ENCODE measurements at places on chromosomes 16 and 17. TPM values are rescaled to one million over a fixed set of nuclear protein-coding genes. Genes with fewer than 3 reads are reported as not detected.
A peak's percentile ranks its signal among the peaks of the same experiment; 100 is the strongest.

KCNG4 gene
- total RNA-seq = not detected

DNA sequence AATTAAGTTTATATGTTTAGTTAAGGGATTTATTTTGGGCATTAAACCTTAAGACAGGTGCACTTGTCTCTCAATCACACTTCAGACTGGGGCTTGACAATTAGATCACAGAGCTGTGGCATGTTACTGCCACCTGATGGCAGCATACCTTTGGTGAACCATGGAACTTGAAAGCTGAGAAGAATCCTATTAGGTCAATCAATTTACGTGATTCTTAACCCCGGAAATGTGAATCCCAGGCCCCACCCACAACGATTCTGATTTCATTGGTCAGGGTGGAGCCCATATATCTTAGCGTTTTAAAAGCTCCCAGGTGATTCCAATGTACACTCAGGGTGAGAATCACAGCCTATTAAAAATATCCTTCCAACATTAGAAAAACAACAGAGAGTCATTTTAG lies 91.0 kb downstream of the GSG1L start:
- DNase-seq = peak; percentile 30

DNA sequence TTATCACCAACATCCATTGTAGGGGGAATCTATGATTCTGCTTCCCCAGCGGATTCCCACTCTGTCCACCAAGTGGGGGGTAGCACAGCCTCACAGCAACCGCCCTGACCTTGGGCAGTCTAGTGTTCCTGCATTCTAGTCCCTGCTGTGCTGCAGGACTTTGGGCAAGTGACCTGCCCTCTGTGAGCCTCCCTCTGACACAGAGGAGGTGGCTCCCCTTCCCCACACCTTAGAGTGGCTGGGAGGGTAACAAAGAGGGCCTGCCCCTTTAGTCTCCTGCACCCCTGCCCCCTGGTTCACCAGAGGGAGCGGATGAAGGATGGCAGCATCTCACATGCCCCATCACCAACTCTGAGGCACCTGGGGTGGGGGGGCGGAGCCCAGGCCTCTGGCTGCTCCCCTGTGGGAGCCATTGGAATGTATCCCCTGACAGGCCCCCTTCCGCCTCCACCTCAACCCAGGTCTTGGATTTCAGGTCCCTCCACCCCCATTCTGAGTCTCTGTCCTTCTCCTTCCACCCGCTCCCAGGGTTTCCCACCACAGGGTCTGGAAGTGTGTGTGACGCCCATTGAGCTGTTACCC lies 10.1 kb downstream of the GAS2L2 start:
- no peak for DNase-seq

- no peak for DNase-seq
These were observed 15.3 kb downstream of the ZC3H7A start for GRCh38 chr16:11781773-11782172.

GRCh38 chr16:5455110-5455509 lies 357.5 kb upstream of the EEF2KMT start:
- DNase-seq = no peak

DNA sequence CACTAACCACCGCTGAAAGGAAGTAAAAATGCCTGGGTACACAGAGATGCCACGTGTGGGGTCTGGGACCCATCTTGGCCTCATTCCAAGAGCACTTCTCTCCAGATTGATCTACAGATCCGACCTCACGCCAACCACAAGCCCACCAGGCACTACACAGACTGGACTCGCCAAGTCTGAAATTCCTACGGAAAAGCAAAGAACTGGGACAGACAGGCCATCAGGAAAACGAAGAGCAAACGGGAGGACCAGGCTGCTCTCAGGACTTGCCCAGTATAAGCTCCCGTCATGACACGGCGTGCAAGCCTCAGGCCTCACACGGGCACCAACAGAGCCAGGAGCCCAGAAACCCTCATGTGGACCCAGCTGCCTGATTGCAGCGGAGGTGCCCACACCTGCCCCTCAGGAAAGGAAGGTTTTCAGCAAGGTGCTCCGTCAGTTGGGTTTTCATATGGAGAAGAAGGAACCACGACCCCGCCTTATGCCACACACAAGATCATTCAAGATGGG lies 20.1 kb upstream of the C16orf95 start:
- no peak for DNase-seq
